DMS 273 treated with DMSO at 0.1 percent for 48 hours (cell line): ENCODE measurements at places on chromosomes 1 and 21.

DNA sequence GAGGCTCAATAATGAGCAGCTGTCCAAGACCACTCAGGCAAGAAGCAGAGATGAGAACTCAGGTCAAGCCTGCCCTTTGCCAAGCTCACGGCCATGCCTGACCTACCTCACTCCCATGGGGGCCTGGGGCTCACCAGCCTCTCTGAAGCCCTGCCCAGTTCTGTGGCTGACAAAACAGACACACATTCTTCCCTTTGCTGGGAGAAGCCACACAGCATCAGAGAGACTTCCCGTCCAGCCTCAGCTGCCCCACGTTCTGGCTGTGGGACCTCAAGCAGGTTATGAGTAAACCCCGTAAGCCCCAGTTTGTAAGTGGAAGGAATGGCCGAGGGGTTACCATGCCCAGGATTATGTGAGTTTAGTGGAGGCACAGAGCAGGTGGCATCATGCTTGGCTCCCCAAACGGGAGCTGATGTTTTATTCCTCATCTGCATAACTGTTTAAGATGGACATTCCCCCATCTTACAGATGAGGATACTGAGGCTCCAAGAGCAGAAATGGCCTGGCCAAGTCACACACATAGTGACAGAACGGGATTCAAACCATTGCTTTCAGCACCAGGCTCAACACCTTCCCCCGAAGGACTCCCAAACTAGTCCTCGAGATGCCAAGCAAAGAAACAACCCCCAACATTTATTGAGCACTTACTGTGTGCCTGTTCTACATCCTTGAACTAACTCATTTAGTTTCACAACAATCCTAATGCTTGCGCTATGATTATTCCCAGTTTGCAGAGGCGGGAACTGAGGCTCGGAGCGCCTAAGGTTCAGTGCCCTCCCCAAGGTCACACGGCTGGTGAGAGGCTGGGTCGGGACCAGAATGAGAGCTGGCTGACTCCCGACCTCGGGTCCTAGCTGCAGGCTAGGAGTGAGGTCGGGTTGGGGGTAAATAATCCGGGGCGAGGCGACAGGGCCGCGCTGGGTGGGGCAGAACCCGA lies 49.1 kb upstream of the LAPTM5 start:
- DNase-seq: no peak

GRCh38 chr1:109969146-109969829 lies 15.3 kb upstream of the AHCYL1 start:
- DNase-seq: no peak

GRCh38 chr21:44523567-44524413 lies 16.2 kb downstream of the KRTAP10-1 start:
- no peak for DNase-seq

- DNase-seq: no peak
Observed at GRCh38 chr1:210882414-210883221, 251.3 kb downstream of the KCNH1 start.

DNA sequence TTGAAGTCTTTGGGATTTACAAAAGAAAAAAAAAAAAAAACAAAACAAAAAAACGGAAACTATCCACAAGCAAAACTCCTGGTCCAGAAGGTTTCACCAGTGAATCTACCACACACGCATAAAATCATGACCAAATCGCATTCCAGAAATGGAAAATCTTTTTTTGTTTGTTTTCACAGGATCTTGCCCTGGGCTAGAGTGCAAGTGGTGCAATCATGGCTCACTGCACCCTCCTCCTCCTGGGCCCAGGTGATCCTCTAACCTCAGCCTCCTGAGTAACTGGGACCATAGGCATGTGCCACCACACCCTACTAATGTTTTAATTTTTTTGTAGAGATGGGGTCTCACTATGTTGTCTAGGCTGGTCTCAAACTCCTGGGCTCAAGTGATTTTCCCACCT lies 100.5 kb downstream of the DYRK1A start:
- no peak for DNase-seq

GRCh38 chr1:171664976-171665375 lies 12.5 kb upstream of the MYOC start:
- DNase-seq: no peak

DNA sequence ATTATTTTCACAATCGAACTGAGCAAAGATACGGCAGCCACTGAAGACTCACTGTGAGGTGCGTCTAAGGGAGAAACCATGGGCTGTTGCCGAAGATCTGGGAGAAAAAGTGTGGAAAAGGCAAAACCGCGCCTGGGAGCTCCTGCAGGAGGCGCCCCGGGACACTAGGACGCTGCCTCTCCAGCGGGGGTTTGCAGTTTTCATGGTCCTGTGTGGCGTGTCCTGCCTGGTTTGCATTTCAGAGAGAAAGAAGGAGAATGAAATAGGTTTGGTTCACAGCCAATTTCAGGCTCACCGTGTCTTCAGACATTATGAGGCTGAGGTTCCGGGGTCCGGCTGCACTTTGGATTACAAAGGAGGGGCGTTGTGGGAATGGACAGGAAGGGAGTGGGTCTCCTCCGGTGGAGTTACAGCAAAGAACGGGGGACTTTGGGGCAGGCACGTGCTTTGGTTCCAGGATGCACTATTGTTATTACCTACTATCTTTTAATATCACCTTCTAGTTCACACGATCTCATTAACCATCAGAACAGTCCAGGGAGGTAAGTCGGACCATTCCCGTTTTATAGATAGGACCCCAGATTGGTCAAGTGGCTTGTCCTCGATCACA lies 179.8 kb downstream of the DYRK1A start:
- DNase-seq: no peak

GRCh38 chr1:242525769-242526168 lies 1.3 kb upstream of the PLD5 start:
- no peak for DNase-seq

GRCh38 chr1:243842978-243843511 lies 7.0 kb downstream of the AKT3 start:
- no peak for DNase-seq

DNA sequence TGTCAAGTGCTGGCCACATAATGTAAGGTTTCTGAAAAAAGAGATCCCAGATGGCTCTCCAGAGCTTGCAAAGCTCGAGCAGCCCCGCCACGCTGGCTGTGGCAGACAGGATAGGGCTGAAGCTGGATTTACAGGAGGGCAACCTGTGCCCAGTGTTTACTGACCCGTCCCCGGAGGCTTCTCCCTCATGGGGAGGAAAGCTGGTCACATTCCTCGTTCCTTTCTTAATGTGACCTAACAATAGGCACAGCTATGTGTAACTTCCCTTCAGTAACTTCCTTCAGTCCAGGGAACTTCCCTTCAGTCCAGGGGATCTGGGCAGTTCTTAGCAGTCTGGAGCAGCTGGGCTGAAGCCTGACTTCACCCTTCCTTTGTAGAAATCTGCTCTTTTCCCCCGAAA lies 7.7 kb downstream of the SLFNL1 start:
- DNase-seq: no peak

GRCh38 chr21:34946916-34947534 lies 102.1 kb downstream of the RUNX1 start:
- DNase-seq: no peak

GRCh38 chr1:102562380-102562779 lies 545.9 kb downstream of the COL11A1 start:
- no peak for DNase-seq

DNA sequence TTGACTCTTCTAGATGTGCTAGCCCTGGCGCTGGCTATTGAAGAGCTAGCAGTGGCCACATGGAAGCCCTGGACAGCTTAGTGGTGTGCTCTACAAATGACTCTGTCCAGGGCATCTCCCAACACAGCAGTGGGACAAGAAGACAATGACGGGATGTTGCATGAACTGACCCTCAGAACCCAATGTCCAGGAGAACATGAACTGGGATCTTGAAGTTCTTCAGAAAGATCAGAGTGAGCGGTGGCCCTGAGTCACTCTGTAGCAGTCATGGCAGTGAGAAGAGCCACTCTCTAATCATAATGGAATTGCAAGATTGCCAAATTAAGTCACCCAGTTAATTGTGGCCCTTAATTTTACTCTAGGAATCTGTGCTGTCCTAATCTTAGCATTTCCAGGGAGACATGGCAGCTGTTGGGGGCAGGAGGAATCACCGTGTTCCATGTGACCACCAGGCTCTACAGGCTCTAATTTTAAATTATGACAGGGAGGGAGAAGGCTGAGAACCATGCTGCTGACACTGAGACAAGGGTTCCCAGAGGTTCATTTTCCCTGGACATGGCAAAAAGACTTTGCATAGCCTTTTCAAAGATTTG lies 10.2 kb upstream of the OBSCN start:
- no peak for DNase-seq

- no peak for DNase-seq
Observed at GRCh38 chr1:226476066-226476465, 68.2 kb upstream of the PARP1 start.

DNA sequence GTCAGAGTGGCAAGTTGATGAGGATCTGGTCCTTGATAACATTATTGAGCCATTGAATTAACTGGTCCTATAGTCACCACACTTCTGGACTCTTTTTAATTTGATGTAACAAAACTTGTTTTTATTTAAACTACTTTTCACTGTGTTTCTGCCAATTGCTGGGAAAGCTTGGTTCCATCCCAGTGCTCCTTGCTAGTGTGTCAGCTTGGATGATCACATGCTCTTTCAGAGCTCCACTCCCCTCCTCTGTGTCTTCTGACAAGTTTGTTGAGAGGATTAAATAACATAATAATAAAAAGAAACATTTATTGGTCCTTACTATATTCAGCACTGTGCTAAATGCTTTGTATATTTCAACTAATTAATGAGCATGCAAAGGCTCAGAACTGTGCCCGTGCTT lies 448.5 kb upstream of the B3GALT2 start:
- DNase-seq: no peak

DNA sequence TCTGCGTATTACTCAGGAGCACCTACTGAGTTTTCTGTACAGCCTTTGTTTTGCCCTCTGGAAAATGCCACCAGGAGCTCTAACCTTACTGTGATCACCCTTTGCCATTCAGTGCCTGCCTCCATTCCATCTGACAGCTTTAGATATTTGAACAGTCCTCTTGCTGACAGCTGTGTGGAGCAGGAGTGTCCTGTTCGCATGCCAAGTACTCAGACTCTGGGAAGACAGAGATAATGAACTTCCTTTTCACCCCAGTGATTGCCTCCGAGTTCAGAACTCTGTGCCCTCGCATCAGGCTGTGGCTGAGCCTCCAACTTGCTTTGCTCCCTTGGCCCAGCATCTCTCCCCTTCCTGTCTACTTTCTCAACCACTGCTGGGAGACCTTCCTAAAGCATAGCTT lies 74.0 kb downstream of the CACNA1E start:
- DNase-seq: no peak

DNA sequence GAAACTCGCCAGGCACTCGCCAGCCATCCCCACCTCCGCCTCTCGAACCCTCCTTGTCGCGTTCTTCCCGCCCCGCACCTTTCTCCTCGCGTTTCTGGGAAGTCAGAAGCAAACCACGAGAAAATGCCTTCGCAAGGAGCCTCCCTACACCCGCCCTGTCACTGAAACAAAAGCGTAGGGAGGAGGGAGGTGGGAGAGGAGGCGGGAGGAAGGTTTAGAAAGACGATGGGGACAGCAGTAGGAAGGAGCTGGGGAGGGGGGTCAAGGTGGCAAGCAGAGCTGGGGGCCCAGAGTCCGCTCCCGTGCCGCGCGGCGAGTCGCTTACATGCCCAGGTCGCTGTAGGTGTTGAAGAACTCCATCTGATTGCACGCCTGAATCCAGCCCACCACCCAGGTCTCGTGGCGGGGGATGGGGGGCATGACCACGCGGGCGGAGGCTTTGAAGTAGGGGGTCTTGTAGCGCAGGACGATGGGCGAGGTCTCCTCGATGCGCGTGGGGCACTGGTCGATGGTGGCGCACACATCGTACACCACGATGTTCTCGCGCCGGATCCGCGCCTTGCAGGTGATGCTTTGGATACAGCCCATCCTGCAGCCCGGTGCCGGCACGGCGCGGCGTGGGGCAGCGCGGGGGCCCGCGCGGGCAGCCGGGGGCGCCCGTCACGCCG lies 1.0 kb downstream of the FAM78B start:
- no peak for DNase-seq

DNA sequence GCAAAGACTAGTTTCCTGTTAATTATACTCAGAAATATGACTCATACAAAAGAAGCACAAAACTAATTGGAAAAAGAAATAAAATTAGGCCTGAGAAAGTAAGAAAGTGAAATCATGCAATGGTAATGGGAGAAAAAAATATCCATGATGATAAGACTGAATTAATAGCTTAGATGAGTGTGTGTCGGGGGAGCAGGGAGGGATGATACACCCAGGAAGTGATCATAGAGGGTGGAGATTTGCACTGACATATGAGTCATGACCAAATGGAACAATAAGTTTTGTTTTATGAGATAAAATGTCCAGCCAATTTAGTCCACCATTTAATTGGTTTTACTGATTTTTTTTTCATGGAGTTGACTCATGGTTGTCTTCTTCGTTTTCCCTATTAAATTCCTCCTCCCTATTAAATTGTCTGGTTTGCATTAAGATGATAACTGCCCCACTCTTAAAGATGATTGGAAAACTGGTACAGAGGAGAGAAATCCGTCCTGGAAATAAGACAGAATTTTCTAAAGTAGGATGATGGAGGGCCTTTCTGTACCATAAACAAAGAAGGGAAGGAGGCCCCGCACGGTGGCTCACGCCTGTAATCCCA lies 111.7 kb upstream of the KCNJ6 start:
- DNase-seq: no peak

DNA sequence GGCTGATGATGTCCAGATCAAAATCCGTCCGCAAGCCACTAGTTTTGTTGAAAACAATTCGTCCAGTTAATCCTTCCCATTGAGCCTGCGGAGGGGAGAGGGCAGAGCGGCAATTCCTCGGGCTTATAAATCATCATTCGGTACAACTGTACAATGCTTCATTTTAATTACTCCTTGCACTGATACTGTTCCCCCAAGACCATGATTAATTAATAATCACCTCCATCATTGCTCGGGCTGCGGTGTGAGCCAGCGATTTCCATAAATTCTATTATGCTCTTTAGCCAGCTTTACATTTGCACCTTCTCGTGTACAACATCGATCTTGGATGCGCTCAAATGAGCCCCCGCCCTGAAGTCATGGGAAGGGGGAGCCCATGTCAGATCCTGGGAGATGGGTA lies 180.7 kb downstream of the GRIK3 start:
- DNase-seq: no peak

DNA sequence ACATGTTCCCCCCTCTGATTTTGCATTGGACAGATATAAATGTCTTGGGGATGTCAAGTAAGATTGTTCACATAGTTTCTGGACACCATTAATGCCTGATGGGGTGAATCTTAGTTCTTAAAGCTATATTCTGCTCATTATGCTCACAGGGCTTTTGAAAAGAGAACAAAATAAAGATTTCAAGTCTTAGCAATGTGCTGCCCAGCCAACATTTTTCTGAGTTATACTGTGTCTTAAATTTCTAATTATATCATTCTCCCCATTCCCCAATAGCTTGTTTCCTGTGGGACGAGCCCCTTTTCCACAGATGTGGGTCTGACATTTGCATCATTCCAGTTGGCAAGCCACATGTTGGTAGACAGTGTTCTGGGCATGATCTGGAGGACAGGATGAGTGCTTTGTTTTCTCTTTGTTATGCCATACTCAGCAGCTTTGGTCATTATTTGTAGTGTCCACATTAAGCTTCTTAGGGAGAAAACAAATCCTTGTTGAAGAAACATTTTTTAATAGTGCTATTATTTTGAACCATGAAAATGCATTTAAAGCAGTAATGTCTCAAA lies 32.8 kb downstream of the MTARC1 start:
- no peak for DNase-seq

- no peak for DNase-seq
Observed at GRCh38 chr1:74341702-74342339, 106.6 kb downstream of the TNNI3K start.
